ENCODE measurements at places on chromosomes 4 and X.

DNA sequence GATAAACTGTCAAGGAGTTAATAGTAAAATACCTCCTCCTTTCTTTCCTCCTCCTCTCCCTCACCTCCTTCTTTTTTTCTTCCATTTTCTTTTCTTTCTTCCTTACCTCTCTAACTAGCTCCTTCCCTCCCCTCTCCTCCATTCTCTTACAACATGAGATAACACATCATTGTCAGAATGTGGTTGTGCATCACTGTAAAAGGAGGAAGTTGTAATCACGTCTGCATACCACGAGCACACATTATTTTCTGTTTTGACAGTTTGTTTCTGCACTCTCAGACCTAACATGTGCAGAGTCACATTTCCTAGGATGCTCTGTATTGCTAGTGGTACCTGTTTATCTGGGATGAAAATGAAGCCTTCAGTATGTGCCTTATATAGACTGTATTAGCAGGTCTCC, 9.1 kb downstream of the SLIT2 start:
- no peak for DNase-seq

DNA sequence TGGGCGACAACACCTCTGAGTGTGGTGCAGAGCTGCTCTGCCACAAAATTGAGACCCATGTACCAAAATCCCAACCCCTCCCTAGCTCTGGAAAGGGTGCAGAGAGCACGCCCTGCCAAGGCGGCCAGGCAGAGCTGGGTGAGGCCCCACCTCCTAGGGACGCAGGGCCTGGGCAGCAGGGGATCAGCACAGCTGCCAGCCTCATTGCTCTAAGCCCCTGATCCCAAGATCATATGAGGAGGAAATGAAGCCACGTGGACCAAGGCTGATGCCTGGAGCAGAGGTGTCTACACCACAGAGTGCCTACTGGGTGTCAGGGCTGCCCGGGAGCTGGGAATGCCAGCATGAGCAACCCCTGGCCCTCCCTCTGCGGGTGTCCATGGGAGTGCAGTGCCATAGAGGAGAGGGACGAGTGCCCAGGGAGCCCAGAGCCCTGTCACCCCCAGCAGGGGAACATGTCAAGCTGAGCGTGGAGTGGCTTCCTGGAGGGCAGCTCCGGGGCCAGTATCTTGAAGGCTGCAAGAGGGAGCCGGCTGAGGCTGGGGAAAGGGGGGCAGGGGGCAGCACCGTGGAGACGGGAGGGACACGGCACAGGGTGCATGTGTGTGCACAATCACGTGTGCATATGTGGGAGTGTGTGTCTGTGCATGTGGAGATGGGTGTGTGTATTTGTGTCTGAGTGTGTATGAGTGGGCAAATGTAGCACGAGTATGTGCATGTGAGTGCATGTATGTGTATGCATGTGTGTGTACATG, 63.9 kb upstream of the PSAPL1 start:
- DNase-seq: no peak

GRCh38 chr4:14827111-14827510, 175.2 kb upstream of the CPEB2 start:
- DNase-seq: no peak

DNA sequence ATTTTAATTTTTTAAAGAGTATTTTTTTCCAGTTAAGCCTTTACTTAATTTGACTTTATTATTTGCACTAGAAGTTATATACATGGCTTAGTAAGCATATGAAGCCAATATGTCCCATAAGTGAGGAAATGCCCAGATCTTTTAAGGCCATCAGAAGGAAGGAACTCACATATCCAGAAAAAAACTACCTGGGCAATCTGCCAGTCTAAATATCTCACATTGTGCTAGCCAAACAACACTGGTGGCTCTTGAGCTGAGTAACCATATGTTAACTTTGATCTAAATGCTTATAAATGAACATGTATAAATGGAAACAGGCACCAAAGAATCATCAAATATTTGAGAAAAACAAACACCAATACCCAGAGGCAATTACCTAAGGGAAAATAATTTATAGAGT, 138.6 kb upstream of the APOOL start:
- DNase-seq: no peak

DNA sequence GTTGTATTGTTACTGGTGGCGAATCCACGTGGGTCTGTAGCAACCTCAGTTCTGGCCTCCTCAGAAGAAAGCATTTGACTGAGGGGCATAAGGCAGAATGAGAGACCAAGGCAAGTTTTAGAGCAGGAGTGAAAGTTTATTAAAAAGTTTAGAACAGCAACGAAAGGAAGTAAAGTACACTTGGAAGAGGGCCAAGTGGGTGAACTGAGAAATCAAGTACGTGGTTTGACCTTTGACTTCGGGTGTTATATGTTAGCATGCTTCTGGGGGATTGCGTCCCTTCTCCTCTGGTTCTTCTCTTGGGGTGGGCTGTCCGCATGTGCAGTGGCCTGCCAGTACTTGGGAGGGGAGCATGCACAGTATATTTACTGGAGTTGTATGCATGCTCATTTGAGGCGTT, 232.7 kb upstream of the GATB start:
- DNase-seq: no peak

DNA sequence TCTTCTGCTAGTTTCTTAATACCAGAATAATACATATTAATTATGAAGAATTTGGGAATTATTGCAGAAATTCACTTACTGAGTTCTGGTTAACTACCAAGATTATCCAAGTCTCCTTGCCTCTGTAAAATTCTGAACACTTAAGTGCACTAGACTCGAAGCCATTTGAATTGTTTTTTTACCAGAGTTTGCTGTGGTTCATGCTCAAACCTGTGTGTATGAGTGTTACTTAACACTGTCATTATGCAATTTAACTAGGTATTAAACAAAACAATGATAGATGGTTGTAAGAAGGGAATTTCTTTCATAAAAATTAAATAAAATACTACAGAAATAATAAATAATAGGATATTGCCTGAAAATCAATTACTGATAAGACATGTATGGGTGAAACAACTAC, 145.6 kb upstream of the FAT4 start:
- DNase-seq: no peak

DNA sequence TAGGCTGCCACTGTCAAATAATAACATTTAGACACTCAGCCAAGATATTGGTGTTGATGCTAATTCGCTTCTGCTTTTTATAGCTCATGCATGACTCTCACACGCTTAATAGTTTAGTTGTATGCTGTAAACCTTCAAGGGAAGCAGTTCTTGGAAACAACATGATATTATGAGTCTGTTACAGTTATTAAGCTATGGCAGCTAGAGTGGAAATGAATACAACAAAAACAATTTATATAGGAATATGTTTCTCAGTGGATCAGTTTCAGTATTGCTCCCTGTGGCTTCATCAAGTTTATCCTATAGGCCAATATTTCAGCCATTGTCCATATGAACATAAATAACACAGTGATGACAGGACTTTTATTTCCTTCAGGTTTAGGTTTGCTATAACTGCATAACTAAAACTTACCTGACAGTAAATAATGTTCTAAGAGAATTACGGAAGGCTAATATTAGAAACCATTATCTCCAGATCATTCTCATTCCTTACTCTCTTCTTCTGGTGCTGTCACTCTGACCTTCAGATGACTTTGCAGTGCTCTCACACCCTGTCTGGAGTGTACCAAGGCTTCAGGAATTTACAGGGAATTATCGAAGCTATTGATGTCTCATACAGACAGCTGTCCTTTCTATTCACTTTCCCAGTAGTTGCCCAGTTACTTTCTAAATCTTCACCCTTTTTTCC, 555.0 kb downstream of the ANKRD50 start:
- no peak for DNase-seq

GRCh38 chr4:113908829-113909228, 70.6 kb downstream of the ARSJ start:
- DNase-seq: no peak

DNA sequence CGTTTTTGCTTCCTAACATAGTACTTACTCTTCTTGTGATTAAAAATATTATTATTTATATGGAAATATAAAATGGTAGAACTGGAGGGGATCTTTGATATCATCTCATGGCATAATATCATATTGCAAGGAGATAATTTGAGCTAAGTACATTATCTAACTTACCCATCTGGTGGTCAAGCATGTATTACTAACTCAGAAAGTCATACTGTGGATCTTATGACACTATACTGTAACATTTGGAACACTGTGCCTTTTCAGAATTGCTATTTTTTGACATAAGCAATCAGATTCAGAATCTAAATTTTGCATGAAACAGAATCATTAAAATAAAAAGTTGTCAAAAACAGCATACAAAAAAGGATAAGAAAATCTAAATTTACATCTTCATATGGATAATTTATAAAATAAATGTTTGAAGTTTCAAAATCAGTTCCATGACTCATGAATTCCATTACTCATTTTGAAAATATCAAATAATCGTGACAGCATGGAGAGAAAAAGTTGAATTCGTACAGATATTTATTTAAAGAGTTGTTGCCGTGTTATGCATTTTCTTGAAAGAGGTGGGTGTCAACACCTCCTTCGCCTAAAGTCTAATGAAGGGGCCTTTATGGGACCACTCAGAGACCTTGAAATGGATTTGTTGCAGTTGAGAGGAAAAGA, 928.1 kb downstream of the PDHA2 start:
- DNase-seq: no peak

GRCh38 chrX:7083468-7084396, 63.8 kb upstream of the STS start:
- peak; percentile 28 for DNase-seq

DNA sequence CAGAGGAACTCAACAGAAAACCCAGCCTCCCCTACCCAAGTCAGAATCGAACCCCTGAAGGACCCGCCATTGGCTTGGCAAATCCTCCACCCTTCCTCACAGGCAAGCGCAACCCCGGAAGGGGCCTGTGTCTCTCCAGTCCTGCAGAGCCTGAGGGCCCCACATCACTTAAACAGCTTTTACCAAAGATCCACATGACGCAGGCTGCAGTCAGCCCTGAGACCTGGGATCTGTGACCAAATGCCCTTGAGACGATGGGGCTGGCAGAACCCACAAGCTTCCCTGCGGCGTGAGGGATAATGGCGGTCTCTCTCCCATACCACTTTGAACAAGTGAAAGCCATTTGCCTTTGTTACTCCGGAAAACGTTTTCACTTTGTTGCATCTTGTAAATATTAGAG, 54.9 kb downstream of the ACOX3 start:
- no peak for DNase-seq

GRCh38 chr4:72365981-72366380, 203.0 kb downstream of the ADAMTS3 start:
- no peak for DNase-seq

- DNase-seq: no peak
Measured at GRCh38 chrX:92209936-92210335, 430.8 kb downstream of the PCDH11X start.

GRCh38 chr4:135277980-135278315, 1076.4 kb upstream of the PABPC4L start:
- DNase-seq: no peak

GRCh38 chr4:41150401-41150800, 63.9 kb downstream of the APBB2 start:
- DNase-seq: no peak

DNA sequence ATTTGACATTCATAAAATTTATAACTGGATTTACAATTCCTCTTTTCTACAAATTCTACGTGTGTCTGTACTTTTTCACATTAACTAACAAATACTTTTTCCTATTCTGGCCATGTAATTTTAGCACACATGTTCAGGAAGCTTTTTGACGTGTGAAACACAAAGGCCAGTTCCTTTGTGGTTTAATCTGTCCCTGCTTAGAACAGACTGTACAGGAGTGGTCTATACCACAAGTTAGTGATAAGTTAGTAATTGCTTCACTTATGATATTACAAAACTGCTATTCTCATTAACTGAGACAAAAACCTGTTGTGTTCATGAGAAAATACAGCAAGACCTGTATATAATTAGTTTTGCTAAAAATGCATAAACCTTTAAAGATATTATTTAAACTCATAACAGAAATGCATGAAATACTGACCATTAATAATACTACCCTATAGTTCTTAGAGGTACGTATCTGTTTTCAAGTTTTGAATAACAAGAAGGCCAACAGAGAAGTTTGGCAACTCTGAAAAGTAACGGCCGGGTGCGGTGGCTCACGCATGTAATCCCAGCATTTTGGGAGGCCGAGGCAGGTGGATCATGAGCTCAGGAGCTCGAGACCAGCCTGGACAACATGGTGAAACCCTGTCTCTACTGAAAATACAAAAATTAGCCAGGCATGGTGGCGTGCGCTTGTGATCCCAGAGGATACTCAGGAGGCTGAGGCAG, 13.7 kb upstream of the AREG start:
- DNase-seq: no peak

- no peak for DNase-seq
Measured at GRCh38 chr4:33357121-33357520, 2637.0 kb downstream of the PCDH7 start.

- no peak for DNase-seq
Measured at GRCh38 chr4:52612341-52612740, 46.8 kb downstream of the USP46 start.

GRCh38 chr4:38562751-38563198, 101.2 kb upstream of the KLF3 start:
- DNase-seq: no peak

DNA sequence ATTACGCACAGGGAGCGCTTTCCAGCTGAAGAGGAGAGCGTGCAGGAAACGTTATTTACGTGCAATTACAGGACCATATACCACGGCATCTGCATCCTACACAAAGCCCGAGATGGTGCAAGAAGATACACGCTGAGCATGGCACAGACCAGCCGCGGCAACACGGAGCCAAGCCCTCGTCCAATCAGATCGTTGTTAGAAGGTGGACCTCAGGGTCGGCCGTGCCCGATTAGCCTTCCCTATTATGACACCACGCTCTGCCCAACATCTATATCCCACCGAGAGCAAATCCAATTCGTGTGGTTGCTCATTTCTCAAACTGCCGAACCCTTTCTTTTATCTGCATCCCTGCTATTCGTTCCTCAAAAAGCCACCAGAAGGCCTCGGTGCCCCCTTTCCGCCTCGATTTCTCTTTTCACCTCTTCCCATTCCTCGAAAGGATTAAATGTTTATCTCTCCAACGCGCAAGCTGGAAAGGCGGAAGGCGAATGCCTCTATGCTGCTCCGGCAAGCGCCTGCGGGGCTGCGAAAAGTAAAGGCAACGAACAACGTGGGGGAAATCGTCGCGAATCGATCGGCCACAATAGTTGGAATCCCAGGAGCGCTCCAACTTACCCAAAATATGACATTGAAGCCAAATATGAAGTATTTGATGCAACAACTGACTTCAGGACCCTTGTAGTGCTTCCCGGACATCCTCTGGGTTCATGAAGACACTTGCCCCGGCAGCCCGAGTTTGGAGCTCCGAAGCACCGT, 702 bp downstream of the TSPAN5 start:
- DNase-seq: peak; percentile 17

- no peak for DNase-seq
Measured at GRCh38 chr4:183873409-183874185, 31.5 kb upstream of the STOX2 start.

- DNase-seq: no peak
Measured at GRCh38 chr4:80070880-80071603, 2.0 kb downstream of the ANTXR2 start.

- DNase-seq: no peak
Measured at GRCh38 chr4:1195109-1195671, 22.8 kb upstream of the SPON2 start.

- DNase-seq: no peak
Measured at GRCh38 chrX:7158468-7158990, 10.6 kb upstream of the PUDP start.

Measured in stimulated activated CD8-positive, alpha-beta memory T cell treated with anti-CD3 and anti-CD28 coated beads, Interleukin-4, amount 100 ng/mL, for 1 hour (primary cell).